NCI-H2227 treated with DMSO at 0.1 percent for 48 hours (cell line): ENCODE measurements at places on chromosomes 2 and 18.
A peak's percentile ranks its signal among the peaks of the same experiment; 100 is the strongest.

DNA sequence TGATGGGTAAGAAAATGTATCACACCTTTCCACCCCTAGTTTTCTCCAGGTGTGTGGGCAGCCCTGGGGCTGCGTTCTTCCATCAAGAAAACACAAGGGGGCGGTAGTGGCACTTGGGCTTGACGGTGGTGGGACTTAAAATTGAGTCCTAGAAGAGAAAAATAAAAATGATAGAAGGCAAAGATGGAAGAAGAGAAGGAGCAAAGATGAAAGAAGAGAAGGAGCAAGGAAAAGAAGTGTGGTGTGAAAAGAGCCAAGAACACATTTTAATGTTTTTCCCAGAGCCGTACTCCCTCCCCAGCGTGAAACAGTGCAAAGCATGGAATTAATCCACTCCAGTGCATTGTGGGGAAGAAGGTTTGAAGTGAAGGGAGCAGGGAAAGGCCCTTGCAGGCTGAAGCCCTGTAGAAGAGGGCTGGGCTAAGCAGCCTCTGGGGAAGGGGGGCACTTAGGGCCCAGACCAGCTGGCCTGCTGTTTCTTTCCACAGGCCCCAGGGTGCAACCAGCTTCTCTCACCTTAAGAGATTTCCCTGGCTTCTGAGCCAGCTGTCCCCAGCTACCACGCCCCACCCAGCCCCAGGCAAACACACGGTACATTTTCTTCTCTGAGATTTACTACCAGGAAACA, 256.8 kb downstream of the RNF152 start:
- peak; percentile 73 for DNase-seq

DNA sequence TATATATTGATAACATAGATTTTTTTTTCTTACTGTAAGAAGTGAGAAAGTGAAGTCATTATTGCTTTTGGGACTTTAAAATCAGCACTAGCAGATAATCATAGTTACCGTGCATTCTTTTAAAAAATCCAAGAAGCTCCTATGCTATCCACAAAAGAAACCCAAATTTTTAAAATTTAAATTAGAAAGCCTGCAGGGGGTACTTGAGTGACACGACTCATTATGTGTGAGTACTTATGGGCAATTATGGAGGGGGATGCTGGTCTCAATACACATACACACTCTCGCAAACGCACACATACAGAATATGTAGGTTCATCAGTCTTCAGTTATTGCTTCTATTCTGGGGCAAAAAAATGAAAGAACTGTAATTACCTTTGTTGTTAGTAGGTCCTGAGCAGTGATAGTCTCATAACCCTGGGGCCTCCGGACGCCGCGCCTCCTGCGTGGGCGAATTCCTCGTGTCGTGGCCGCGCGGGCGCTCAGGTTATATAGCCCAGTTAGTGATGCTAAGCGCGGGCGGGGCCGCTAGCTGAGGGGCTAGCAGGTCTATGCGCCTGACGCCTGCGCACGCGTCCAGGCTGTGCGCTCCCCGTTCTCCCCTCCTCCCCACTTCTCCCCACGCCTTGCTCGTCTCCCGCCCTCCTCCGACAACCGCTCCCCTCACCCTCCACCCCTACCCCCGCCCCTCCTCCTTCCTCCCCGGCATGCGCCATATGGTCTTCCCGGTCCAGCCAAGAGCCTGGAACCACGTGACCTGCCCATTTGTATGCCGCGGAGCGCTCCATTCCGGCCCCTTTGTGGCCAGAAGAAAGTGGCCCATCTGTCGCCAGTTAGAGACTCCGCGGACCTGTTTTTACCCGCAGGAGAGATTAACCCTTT, at the start of gene NEUROD1:
TSS of gene NEUROD1 (minus strand) at position 463 of the 882 bp plus-strand sequence. CDS start 1,657 bp downstream, outside the sequence.
- peak; percentile 93 for DNase-seq

GRCh38 chr2:113875135-113875534, 14.8 kb upstream of the ACTR3 start:
- DNase-seq, result no peak

DNA sequence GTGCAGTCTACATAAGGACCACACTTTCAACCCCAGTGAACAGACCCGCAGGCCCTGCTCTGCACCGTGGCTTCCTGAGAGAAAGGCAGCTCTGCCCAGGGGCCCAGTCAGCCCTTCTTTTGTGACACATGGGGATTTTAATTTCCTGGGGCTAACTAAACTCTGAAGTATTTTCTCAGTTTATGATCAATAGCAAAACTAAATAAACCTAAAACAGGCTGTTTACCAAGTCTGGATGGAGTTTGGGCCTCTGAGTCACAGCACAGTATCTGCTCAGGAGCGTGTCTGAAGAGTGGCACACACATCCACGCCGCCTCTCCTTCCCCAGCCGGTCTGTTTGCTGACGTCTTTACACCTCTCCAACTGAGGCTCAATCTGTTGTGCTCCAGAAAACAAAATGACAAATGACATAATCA, 72.3 kb downstream of the LDLRAD4 start:
- no peak for DNase-seq

DNA sequence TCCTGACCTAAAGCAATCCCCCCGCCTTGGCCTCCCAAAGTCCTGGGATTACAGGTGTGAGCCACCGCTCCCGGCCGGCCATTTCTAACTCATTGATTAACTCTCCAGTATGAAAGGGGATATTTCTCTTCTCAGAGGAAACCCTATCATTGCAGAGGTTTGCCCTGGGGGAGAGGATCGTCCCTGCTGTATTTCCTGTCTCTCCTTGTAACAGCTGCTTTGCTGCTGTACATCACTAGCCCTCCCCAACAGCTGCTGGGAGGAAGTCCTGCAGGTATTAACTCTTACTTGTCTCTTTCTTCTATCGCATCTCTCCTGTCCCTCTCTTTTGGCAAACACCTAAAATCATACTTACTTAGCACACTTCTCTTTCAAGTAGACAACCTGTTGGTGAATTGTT, 219.0 kb upstream of the DSEL start:
- DNase-seq, result no peak

DNA sequence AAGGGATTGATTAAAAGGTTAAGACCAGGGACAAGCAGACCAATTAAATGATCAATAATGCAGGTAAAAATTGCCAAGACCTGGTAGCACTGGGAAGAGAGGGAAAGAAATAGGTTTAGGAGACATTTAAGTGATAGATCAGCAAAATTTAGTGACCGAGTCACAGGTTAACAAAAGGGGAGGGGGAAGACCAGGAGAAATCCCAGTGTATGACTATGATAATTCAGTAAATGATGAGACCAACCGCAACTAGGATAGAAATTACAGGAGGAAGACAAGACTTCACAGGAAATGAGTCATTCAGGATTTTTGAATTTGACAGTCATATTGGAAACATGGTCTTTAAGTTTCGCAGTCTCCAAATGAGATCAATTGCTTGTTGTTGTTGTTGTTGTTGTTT, 62.9 kb downstream of the COBLL1 start:
- no peak for DNase-seq

DNA sequence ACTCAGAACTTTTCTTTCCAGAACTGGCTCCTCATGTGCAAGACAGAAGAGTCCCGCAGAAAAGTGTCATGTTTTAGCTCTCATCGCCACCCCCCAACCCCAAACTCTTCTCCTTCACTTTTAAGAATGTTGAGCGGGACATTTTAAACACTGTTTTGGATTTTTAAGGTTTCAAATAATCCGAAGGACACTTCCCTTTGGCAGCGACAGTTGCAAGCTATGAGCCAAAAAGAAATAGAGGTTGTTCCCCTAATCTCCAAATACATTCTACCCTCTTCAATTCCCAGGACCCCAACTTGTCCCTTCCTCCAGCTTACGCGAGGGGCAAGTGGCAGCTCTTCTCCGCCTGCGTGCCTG, 678 bp upstream of the UBE2E3 start:
- DNase-seq, result peak; percentile 70

DNA sequence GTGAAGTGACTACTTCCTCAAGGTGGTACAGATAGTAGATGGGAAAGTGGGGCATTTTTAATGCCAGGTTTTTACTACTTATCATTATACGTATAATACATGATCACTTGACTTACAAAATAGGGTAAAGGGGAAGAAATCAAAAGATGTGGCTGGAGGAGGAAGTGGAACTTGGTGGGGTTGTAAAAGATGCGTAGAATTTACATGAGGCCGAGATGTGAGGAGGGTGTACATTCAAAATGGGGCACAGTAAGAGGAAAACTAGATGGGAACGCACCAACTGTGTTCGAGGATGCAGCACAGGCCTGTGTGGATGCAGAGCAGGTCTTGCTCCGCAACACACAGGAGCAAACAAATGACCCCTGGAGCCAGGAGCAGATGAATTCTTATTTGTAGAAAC, 403.3 kb downstream of the TXNL1 start:
- DNase-seq, result no peak

GRCh38 chr2:27282892-27283291, 663 bp downstream of the TRIM54 start:
- DNase-seq, result no peak

- DNase-seq, result no peak
These were observed 84.2 kb downstream of the SOCS6 start for GRCh38 chr18:70373042-70373519.

- DNase-seq, result no peak
These were observed 141.9 kb upstream of the CTAGE1 start for GRCh38 chr18:22559414-22560274.

DNA sequence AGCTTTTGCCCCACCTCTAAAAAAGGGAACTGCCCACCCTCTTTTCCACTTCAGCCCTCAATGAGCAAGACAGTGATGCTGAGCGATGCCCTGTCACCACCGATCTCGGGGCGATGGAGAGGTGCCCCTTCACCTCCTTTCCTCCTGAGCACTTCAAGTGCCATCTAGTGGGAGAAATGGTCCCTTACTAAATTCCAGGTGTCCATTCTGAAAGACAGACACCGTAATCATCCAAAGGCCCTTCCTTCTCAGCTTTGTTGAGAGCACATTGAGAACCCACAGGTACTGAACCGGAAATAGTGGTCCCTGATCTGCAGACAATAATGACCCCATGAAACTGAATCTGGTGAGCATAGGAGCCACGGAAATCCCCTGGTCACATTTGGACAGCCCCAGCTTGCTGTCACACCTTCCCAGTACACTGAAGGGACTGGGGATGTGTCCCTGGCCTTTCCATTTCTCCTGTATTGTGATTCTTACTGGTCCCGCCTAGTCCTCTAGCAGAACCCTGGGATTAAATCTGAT, 38.5 kb downstream of the KCTD18 start:
- DNase-seq, result peak; percentile 27

GRCh38 chr2:112936927-112937232, 25.9 kb downstream of the IL37 start:
- DNase-seq, result no peak

DNA sequence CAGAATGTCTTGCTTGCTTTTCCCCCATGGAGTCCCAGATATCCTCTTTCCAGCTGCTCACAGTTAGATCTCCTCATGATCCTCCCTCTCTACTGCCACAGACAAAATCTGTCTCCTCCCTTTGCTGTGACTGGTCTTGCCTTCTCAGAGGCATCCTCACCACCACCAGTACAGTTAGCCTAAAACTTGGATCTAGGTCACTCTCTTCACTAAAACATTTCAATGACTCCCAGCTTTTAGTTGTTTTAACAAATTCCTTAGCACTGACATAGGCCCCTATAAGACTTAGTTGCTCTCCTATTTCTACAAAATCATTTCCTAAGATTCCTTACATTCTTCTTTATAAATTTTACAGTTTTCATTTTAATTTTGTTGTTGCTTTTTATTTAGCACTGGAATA, 734.2 kb upstream of the CHAC2 start:
- no peak for DNase-seq

- no peak for DNase-seq
These were observed 226.5 kb downstream of the PID1 start for GRCh38 chr2:229044581-229044980.

DNA sequence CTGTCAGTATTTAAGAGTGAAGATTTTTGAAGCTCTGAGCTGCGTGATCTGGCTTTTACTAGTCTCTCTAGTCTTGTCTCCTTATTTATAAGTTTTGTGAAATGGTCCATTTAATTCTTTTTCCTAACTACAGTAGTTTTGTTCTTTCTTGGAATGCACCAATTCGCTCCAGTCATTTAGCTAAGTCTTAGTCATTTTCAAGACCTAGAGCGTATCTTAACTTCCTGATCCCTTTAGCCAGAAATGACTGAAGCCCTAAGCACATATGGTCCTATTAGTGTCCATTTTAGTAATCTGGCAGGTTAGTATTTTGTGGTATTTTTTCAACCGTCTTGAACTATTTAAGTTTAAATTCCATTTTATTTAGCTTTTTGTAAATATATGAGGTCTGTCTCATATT, 3.6 kb downstream of the BIRC6 start:
- DNase-seq, result no peak

DNA sequence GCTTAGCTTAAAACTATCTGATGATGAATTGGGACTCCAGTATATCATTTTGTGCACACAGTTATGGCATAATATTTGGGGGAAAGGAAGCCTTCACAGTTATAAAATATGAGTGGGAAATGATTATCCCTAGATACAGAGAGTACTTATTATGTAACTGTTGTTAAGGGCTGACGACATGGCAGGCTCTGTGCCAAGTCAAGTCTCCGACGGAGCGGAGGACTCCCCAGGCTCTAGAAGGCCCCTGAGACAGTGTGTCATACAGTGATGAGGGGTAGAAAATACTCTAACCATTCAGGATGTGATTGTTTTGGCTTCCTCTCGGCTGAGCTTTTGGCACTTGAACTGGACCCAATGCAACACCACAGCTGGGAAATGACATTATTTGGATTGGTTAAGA, 211.8 kb downstream of the SLC8A1 start:
- DNase-seq, result peak; percentile 74

DNA sequence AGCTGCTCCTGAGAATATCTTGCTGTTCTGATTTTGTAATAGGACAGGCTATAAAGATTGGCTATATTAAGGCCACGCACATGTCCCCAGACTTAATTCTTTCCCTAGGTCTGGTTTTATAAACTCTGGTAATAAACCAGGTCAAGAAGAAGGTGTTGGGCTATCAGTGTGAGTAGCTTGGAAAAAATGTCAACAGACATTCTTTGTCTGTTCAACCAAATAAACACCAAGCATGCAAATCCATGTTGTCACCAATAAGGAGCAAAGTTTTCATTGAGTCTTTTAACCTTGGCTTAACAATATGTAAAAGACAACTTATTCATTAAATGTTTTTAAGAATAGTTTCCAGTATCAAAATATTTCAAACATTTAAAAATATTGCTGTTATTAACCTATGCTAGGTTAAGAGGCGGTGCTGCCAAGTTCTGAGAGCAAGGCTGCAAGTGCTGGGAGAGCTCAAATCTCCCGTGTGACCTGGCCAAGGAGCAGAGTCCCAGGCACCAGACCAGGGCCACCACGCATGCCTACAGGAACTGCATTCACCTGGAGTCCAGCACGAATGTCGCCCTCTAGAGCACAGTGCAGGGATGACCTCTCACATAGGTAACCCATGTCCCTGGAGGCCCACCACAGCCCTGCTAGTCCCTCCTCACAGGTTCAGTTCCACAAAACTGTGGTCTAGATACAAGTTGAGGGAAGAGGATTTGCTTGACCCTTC, 120.5 kb upstream of the POU3F3 start:
- DNase-seq, result no peak

- DNase-seq, result no peak
These were observed 30.1 kb downstream of the FEZ2 start for GRCh38 chr2:36567711-36568408.

GRCh38 chr18:77177009-77177408, 44.4 kb upstream of the MBP start:
- DNase-seq, result no peak
